Foreskin keratinocyte (primary cell): ENCODE measurements at places on chromosomes 4 and X.

DNA sequence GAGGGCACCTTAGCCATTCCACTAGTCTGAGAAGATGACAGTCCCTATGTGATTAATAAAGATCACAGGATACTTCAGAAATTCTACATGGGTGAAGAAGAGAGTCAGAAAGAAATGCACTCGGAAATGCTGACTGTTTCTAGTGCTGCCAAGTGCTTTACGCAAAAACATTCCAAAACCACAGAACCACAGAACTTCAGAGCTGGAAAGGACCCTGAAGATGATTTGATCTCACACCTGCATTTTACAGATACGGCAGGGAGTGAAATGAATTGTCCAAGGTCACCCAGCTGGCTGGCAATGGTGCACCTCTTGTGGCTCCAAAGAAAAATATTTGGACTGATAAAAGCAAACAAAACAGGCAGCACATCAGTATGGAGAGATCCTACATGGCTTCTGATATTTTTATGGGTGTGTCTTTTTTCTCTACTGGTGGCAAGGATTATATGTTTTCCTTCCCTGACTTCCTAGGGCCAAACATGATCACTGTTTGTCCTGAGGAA is 115.9 kb downstream of the MAML3 start:
- no peak for DNase-seq

DNA sequence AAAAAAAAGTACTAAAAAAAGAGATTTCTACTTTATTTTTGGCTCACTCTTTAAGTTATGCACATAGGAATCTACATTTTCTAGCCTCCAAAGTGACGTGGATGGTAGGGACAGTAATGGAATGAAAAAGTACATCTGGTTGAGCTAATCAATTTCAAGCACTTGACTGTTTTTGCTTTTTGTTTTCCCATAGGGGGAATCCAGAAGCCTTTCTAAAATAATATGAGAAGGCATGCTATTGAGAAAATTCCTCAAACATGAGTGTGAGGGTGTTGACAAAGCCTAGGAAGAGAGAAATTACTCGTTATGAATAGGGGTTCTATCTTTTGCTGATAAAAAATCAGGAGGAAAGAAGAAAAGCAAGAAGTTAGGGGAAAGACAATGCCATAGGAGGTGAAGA is 242.5 kb upstream of the PUDP start:
- no peak for DNase-seq

DNA sequence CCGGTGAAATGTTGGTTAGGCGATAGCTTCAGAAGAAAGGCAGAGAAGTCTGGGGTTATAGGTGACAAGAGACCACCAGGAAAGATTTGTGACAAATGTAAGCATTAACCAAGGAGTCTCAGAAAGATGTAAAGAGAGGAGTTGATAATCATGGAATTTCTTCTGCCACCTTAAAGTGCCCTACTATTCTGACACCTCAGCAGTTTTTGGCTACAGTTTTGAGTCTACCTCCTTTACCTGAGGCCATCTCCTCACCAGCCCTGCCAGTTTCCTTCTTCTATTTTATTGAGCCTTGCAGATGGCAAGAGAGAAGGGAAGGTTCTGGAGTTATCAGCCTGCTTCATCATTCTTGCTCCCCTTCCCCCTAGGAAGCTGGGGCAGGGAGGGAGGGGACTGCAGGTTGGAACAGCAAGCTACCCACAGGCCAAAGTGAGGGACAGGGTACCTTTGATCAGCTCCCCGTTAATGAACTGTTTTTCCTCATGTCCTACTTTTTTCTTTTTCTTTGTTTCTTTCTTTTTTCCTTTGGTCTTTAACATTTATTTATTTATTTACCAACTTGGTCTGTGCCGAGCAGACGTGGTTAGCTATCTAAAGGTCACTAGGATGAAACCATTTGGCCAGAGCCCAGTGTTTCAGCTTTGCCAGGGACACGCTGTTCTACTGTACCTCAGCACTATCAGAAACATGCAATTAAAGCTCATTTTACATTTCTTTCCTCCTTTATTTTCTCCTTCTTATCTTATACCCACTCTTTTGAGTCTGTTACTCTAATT is 438.7 kb upstream of the AR start:
- DNase-seq: no peak

DNA sequence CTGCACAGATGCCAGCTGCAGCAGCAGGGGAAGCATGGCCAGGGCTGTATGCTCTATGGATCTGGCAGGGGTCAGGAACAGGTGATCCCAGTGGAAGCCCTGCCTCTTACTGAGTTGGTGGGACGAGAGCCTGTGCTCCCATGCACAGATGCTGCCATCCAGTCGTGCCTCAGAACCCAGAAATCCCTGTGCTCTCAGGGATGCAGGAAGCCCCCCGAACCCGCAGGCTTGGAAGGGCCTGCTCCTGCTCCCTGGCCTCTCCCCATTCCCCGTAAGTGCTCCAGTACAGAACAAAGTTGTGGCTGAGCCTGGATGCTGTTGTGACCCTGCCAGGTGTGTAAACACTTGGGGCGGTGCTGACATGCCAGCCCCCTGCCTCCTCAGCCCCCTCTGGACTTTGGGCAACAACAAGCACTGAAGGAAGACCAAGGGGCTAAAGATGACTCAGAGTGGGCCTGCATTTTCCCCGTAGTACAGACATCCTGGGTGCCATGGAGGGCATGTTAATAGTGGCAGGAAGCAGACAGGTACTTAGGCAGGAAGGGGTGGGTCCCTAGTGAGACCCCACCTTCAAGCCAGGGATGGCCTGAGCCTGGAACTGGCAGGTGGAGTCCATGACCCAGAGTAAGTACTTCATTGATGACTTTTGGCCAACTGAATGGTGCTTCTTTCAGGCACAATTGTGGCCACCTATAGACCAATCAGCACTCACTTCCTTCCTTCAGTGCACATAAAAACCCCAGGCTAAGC is 1640.7 kb downstream of the C4orf33 start:
- no peak for DNase-seq

- DNase-seq: peak; percentile 24
These were observed 121.6 kb upstream of the EPHA5 start for GRCh38 chr4:65791812-65792308.

DNA sequence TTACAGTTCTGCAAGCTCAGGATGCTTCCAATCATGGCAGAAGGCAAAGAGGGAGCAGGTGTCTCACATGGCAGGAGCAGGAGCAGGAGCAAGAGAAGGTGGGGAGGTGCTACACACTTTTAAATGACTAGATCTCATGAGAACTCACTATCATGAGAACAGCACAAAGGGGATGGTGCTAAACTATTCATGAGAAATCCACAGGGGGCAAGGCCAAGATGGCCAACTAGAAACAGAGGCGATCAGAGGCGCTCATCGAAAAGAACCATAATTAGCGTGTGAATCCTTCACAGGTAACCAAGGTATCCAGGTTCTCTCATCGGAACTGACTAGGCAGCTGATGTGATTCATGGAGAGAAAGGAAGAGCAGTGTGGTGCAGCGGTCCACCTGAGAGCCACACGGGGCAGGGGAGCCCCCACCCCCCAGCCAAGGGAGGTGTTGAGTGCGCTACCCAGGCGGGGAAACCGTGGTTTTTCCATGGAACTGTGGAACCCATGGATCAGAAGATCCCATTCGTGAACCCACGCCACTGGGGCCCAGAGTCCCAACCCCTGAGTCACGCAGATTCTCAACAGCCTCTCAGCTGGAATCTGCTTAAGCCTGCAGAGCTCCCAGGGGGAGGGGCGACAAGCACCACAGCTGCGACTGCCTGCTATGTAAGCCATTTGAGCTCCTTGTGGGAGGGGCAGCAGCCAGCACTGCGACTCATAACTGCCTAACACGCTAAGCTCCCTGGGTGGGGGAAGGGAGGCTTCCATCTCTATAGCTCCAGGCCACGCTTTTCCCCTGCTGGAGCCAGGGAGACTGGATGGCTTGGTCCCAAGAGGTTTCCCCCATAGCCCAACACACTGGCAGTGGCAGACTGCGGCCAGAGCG is 46.7 kb downstream of the FGF16 start:
- peak; percentile 58 for DNase-seq

DNA sequence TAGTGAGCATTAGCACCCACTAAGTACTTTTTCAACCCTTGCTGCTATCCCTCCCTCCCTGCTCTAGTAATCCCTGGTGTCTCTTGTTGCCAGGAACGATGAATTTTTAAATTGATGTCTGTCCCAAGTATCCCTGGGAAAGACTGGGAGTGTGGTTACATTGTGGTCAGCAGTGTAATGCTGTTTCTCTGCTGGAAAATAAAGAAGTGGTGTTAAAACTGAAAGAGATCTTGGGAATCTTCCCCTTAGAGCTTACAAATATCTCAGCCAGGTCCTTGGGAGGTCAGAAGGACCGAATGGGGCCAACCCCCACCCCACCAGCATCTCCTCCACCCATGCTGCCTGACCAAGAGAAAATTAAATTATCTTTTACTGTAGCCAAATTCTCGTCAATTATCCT is 174.5 kb upstream of the MXRA5 start:
- DNase-seq: no peak

GRCh38 chrX:104988038-104988437 is 232.5 kb downstream of the TEX13A start:
- no peak for DNase-seq

DNA sequence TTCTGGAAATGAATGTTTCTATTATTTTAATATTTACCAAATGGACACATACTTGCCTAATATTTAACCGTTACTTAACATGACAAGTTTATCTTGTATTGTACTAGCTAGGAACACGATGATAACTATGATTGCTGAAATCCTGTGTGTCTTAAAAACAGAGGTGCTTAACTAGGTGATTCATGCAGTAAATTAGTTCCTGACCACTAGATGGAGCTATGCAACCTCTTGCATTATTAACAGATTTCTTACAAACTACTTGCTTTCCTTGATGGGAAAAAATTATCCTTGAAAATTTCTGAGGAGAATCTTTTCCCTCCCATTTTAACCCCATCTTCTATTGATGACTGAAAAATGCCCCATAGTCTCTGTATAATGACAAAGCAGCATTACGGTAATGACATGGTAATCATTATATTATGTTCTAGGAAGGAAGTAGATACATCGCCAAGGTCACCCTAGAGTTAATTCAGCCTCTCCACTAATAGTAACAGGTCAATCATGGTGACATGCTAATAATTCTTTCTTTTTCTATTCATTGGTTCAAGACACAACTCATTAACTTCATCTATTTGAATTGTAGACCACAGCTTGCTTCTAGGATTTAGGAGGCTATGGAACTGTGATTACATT is 844.2 kb downstream of the RAPGEF2 start:
- peak; percentile 58 for DNase-seq

- no peak for DNase-seq
These were observed 71.0 kb upstream of the LSM6 start for GRCh38 chr4:146104541-146104940.

DNA sequence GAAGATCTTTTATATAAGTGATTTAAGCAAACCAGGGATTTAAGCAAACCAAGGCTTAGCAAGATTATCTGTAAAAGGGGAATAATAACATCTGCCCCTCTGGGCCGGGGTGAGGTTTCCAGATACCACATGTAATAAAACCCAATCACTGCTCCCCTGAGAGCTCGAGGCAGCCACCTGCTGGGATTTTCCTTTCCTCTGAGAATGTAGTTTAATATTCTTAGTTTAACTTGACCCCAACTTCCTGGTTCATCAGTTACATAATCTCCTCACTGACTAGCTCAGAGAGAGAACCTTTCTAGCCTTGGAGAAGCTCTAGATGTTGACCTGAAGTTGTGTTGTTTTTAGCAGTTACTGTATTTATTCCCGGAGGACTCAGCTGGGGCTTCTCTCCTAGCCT is 322.4 kb downstream of the ARHGAP10 start:
- no peak for DNase-seq

- peak; percentile 3 for DNase-seq
These were observed 4.2 kb downstream of the CENPVL3 start for GRCh38 chrX:51614353-51615012.

DNA sequence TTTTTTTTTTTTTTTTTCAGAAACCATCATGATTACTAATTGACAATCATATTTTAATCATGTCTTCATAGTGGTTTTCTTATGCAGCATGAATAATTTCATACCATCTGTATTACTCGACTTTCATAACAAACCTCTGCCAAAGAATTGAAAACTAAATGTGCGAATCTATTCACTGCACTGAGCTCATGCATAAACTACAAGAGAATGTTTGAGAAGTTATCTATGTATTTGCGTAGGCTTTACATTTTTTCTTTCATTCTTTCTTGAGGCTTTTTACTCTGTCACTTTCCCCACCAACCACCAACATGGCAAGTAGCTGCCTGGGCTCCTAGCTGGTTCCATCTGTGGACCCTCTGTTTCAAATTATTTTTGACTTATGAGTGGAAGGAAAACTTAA is 1761.0 kb downstream of the STIM2 start:
- DNase-seq: peak; percentile 26

DNA sequence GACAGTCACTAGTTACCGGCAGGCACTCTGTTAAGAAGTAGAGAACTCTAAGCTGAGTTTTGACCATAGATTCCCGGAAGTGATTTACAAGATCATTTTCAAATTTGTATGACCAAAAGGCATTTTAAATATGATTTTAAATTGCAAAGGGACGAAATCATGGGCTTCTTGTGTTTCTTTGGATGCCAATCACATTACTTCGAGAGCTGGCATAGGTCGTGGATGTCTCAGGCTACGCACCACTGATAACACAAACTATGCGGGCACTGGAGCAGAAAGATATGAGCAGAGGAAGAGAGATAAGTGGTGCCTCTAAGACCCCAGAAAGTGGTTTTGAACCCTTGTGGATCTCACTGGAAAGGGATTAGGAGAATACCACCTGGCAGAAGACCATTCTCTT is 294.2 kb upstream of the FTHL17 start:
- no peak for DNase-seq

DNA sequence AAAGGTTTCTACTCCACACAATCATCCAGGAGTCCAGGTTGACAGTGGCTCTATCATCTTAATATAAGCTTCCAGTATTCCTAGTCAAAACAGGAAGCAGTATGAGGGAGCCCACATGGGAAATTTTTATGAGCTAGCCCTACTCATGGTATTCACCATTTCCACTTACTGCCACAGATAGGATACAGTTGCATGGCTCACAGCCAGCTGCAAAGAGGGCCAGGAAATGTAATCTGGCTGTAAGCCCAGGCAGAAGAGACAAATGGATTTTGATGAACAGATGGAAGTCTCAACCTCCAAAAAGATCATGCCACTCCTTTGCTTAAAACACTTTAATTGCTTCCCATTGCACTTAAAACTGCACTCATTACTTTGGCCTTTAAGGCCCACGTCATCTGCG is 150.6 kb downstream of the ADAMTS3 start:
- peak; percentile 57 for DNase-seq

DNA sequence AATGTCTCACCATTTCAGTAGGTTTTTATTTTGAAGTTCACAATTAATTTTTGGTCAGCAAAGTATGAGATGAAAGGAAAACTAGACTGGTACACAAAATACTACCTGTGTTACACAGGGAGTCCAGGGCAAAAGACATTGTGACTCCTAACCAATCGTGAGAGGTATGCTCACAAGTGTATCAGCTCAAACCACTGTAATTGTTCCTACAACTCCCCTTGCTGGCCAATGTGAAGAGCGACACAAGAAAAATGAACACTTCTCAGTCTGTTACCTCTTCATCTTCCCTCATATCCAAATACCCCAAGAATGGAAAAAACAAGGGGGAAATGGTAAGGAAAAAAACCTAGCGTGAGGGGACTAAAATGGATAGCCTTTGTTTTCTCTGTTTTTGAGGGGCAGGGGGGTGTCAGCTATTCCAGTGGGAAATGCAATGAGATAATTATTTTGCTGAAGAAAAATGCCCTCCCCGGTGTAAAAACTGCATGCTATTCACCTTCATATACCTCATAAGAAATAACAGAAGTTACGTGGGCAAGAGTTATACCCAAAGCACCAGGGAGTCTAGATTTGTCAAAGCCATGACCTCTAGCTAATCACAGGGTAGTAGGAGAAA is 30.6 kb upstream of the NSUN7 start:
- peak; percentile 57 for DNase-seq

GRCh38 chr4:2041239-2042130 is 17.6 kb upstream of the NAT8L start:
- peak; percentile 47 for DNase-seq

- no peak for DNase-seq
These were observed 34.2 kb upstream of the ATRX start for GRCh38 chrX:77820091-77820727.
